ENCODE measurements at places on chromosomes 7 and 10.

DNA sequence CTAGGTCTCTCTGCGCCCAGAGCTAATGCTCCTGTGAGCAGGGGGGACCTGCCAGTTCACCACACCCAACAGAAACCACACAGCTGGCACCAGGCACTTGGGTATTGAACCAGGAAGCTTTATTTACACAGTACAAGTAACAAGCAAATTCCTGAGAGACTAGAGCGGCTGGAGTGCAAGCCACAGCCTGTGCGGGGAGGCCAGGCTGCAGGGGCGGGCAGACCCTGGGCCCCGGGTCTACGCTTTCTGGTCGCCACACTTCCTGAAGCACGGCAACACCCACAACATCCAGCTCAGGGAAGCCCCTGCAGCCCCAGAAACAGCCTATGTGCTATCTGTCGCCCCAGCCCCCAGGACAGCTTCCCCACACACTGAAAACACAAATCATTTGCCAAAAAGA lies 125.0 kb downstream of the FAM53B start:
- DNase-seq: no peak

- no peak for DNase-seq
These were observed 37.7 kb downstream of the CDK6 start for GRCh38 chr7:92798517-92799249.

DNA sequence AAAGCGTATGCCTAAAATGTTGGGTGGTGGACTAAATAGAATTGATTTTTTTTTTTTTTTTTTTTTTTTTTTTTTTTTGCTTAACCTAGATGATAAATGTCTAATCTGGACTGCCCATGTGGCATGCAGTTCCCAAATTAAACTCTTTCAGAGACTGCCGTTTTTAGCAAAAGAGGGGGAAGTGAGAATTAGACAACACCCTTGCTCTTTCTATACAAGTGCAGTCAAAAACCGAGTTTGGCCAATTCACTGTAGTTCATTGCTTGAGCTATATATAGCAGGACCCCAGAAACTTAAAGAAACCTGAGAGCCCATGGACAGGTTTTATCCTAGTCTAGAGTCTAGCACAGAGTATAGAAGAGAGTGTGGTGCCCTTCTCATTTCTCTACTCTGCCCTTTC lies 141.9 kb downstream of the GRM3 start:
- DNase-seq: no peak

GRCh38 chr10:5743736-5744135 lies 59.1 kb downstream of the TASOR2 start:
- DNase-seq: no peak

DNA sequence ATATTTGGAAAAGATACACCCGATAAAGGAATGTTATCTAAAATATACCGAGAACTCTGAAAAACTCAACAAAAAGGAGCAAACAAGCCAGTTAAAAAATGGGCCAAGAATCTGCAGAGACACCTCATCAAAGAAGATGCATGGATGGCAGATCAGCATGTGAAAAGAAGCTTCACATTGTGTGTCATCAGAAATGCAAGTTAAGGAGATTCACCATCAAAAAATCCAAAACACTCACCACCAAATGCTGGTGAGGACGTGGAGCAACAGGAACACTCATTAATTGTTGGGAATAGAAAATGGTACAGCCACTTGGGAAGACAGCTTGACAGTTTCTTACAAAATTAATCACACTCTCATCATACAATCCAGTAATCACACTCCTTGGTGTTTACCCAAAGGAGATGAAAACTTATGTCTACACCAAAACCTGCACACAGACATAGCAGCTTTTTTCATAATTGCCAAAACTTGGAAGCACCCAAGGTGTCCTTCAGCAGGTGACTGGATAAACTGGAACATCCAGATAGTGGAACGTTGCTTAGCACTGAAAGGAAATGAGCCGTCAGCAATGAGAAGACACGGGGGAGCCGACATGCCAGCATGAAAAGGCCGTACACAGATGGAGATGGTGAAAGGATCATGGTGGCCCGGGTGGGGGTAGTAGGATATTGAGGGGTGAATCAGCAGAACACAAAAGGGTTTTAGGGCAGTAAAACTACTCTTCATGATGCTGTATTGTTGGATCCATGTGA lies 27.9 kb upstream of the PWWP2B start:
- DNase-seq: no peak

DNA sequence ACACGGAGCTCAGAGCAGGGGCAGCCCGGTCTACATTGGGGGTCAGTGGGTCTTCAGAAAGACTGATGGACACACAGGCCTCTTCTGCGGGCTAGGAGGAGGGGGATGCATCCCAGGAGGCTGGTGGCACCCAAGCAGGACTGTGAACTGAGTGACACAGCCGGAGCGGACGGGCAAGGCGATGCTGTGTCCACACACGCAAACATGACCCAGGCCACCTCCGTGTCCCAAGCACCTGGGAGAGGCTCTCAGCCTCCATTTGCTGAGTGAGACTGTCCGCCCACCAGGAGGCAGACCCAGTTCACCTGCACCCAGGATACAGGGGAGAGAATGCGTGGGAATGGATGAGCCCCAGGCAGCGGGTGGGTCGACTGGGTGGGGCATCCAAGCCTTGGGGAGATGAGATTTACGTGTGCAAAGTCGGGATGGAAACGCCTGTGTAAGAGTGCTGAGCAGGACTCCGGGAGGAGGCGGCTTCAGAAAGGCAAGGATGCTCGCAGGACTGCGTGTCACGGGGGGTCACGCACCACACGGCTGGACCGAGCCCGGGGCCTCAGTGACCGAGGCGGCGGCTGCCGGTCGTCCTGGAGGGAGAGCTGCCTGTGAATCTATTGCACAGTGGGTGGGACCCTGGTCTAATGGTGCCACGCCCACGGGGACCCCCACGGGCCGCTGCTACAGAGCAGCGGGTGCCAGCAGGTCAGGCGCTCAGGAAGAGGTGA lies 262.8 kb downstream of the ADARB2 start:
- no peak for DNase-seq

- no peak for DNase-seq
These were observed 11.1 kb upstream of the LRRC27 start for GRCh38 chr10:132320654-132321469.

DNA sequence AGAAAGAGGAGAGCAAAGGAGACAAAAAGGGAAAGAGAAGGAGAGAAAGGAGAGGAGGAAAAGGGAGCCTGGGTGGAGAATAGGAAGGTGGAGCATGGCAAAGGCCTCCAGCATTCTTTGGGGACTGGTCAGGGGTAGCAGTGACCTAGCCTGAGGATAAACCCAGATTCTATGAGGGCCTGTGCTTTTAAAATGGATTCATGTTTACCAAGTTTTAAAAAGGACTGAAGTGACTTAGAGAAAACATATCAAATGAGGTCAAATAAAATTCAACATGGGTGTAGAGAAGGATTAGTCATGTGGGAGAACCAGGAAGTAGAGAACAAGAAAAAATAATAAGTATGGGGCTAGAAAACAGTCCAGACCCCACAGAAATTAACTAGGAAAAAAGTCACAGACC lies 20.7 kb downstream of the CREB3L2 start:
- no peak for DNase-seq

GRCh38 chr7:67716729-67717128 lies 720.1 kb downstream of the TYW1 start:
- no peak for DNase-seq

DNA sequence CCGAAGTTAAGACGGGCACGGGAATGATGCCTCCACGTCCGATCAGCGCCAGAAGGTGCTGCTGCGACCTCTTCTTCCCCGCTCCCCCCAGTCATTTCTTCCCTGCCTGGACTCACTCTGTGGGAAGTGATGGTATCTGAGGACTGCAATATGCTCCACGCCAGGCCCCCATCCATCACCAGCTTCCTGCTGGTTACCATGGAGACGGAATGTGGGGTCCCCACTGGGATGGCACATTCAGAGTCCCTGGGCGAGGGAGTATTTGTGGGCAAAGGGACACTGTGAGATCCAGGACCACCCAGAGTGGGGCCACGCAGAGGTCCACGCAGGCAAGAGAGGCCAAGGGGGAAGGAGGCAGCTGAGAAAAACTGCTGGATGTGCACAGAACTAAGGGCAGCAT lies 39.7 kb downstream of the CARD11 start:
- DNase-seq: no peak

GRCh38 chr10:125010362-125010761 lies 68.4 kb downstream of the ZRANB1 start:
- no peak for DNase-seq

GRCh38 chr7:15801041-15801440 lies 114.6 kb upstream of the MEOX2 start:
- no peak for DNase-seq

DNA sequence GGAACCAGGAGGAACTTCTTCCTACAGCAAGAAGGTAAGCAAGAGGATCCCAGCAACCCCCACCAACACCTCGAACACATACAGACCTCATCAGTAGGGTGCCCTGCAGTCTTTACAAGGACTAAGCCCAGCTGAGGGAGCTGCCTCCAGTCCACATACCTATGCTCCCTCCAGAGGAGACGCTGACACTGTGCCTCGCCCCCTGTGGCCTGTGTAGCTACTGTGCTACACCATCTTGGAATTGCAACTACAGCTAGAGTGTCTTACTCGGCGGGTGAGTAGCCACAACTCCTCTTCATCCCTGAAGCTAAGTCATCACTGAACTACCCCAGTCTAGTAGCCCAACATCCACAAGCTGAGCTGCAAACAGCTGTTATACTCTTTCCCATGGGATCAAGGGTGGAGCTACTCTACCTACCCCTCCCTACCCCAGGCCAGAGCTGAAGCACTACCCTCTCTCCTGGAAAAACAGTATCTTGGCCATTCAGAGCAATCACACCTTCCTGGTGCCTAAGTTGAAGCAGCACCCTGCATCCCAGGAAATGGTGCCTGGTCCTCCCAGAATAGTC lies 42.2 kb upstream of the CAMK2B start:
- DNase-seq: no peak

DNA sequence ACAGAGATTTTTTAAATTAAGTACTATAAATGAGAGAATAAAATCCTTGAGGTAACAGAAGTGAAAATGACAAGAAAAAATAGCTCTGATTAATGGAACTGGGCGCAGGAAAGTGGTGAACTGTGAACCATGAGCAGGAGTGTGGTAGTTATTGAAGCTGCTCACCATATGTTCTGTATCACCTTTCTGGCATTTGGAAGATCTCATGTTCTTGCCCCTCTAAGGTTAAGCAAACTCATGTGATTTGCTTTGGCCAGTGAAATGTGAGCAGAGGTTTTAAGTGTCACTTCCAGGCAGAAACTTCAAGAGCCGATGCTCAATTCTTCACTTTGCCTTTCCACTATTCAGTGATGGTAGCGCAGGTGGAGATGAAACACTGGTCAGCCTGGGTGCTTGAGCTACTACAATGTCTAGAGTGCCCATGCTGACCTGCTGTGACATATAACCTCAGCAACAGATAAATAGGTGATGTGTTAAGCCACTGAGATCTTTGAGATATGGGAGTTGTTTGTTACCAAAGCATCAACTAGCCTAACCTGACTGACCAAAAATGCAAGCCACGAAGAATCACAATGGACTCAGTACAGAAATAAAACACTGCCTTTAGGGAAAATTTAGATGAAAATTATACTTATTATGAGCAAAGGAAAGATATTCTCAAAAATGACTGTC lies 18.4 kb downstream of the MTPAP start:
- DNase-seq: no peak

DNA sequence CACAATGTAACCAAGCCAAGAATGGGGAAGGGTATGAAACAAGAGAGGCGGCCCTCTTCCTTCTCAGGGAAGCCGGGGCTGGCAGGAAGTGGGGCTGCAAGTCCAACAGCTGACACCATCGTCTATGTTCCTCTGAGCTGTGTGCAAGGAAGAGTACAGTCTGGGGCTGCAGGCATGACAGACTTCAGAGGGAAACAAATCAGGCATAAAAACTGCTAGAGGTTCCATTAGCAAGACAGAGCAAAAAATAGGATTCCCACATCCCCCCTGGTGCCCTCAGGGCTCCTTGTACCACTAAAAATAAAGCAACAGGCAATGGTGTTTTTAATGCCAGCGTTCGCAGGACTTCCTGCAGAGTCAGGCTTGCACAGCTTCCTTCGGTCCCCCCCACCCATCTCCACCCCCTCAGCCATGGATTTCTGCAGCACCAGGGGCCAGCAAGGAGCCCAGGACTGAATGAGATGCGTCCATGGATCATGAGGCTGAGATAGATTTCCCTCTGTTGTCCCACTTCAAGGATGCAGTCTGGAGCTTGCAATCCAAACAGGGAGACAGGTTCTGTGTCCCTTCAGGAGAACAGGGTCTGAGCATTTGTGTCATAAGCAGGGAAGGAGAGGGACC lies 34.6 kb downstream of the KCNMA1 start:
- no peak for DNase-seq

GRCh38 chr7:111531993-111532392 lies 30.3 kb downstream of the IMMP2L start:
- DNase-seq: no peak

- no peak for DNase-seq
These were observed 19.4 kb downstream of the ITGB1 start for GRCh38 chr10:32938554-32939061.

DNA sequence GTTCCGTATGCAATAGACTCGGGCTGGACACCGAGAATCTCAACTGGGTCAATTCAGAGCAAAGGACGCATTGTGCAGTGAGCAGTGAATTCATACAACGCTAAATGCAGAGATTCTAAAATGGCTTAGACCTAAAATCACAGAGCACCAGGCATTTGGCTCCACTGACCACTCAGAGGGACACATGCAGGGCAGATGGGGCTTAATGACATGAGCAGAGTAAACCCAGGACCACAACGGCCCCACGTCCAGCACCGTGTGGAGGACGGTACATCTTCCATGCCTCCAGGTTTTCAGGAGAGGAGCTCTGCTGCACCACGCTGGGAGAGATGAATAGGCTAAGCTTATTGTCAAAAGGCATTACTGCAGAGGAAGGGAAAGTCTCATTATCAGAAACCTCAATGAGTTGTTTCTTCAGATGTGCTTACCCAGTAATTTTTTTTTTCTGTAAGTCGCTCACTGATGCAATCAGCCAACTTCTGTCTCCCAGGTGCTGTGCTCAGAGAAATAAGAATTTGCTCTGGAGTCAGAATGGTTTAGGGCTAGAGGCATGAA lies 555.0 kb downstream of the PTPRN2 start:
- no peak for DNase-seq

GRCh38 chr10:104016661-104017060 lies 49.7 kb downstream of the SLK start:
- DNase-seq: no peak

GRCh38 chr7:46630031-46630430 lies 709.0 kb upstream of the IGFBP3 start:
- DNase-seq: no peak

DNA sequence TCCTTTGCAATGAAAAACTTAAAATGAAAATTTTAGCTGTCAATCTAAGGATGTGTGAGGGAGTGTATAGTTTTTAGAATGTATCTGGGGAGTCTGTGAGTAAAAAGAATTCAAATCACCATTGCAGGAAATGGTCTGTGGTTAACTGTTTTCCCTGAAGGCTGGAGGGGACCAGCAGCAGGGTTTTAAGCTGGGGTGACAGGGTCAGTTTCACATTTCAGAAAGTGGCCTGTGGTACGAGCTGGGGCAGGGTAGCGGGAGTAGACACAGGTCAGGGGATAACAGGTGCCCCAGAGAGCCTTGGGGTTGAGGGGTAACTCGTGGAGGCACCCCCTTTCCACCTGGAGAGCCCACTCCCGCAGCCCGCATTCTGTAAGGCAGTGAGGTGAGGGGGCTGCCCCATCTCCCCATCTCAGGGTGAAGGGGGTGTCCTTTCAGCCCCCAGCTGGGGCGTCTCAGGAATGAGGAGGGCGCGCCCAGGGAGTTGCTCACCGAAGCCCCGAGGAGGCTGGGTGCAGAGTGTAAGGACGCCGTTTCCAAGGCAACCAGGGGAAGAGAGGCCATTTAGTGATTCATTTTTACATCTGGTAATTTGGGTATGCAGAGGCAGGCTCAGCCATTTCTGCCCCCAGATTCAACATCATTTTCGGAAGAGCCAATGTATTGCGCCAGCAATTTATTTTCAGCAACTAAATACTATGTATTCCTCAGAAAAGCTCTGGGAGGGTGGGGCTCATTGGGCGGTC lies 168.9 kb downstream of the SLIT1 start:
- peak; percentile 73 for DNase-seq
